Psoas muscle (tissue), 8 donors: ENCODE measurements at places on chromosomes 12 and 14. TPM values are rescaled to one million over a fixed set of nuclear protein-coding genes. Genes with fewer than 3 reads are reported as not detected.

CEBPE gene
- polyA plus RNA-seq, result 0.19 TPM

TXNDC16 gene
- 1.7 TPM for polyA plus RNA-seq

TSPAN11 gene
- 0.05 TPM for polyA plus RNA-seq

RPS26 gene
- polyA plus RNA-seq, result 1,360 TPM

AMIGO2 gene
- 0.63 TPM for polyA plus RNA-seq

SMAGP gene
- 2.1 TPM for polyA plus RNA-seq

PMCH gene
- not detected for polyA plus RNA-seq

WASHC4 gene
- polyA plus RNA-seq, result 20.6 TPM

ABCC9 gene
- polyA plus RNA-seq, result 14.7 TPM

CISTR gene
- not detected for polyA plus RNA-seq

ANKRD33 gene
- not detected for polyA plus RNA-seq

KLRG1 gene
- 2.2 TPM for polyA plus RNA-seq

WNT1 gene
- not detected for polyA plus RNA-seq

FITM1 gene
- 163 TPM for polyA plus RNA-seq

OAS1 gene
- polyA plus RNA-seq, result 0.45 TPM

FGF23 gene
- not detected for polyA plus RNA-seq

IL22 gene
- not detected for polyA plus RNA-seq

BEGAIN gene
- not detected for polyA plus RNA-seq

ZBTB42 gene
- polyA plus RNA-seq, result 4.7 TPM

BIN2 gene
- polyA plus RNA-seq, result 0.47 TPM

HOXC10 gene
- polyA plus RNA-seq, result 129 TPM

JAG2 gene
- 10.6 TPM for polyA plus RNA-seq

ADAM21 gene
- polyA plus RNA-seq, result 1.0 TPM

RAD9B gene
- polyA plus RNA-seq, result 3.8 TPM

CAPZA3 gene
- not detected for polyA plus RNA-seq

PTCSC3 gene
- not detected for polyA plus RNA-seq

LHX5 gene
- polyA plus RNA-seq, result not detected

LBHD2 gene
- not detected for polyA plus RNA-seq

CATSPERB gene
- 0.14 TPM for polyA plus RNA-seq

CHGA gene
- 0.04 TPM for polyA plus RNA-seq

PLCZ1 gene
- not detected for polyA plus RNA-seq

HCAR1 gene
- 0.03 TPM for polyA plus RNA-seq

KLRF2 gene
- not detected for polyA plus RNA-seq

POLE gene
- 6.0 TPM for polyA plus RNA-seq

STRN3 gene
- polyA plus RNA-seq, result 31.5 TPM

TSPAN8 gene
- 63.1 TPM for polyA plus RNA-seq

AKAP5 gene
- polyA plus RNA-seq, result 0.01 TPM

RNASE4 gene
- polyA plus RNA-seq, result 7.6 TPM

HHIPL1 gene
- 0.17 TPM for polyA plus RNA-seq

RARG gene
- polyA plus RNA-seq, result 8.2 TPM

RNU4-1 gene
- polyA plus RNA-seq, result not detected

TAS2R13 gene
- not detected for polyA plus RNA-seq

LRIG3 gene
- polyA plus RNA-seq, result 1.4 TPM

LRP1-AS gene
- not detected for polyA plus RNA-seq

SLC5A8 gene
- polyA plus RNA-seq, result not detected

CELA1 gene
- polyA plus RNA-seq, result not detected

COCH gene
- 0.35 TPM for polyA plus RNA-seq

ASIC1 gene
- polyA plus RNA-seq, result 0.20 TPM

ASCL1 gene
- polyA plus RNA-seq, result 0.03 TPM

PDE3A gene
- 0.53 TPM for polyA plus RNA-seq
